B cell (primary cell): ENCODE measurements at places on chromosomes 3 and 15.

GRCh38 chr3:67647390-67647878 is 7.0 kb downstream of the SUCLG2 start:
- DNase-seq = no peak

- no peak for DNase-seq
These were observed 76.1 kb upstream of the ATP11B start for GRCh38 chr3:182717216-182717615.

- DNase-seq = no peak
These were observed 130.5 kb downstream of the KLF13 start for GRCh38 chr15:31457161-31457560.

DNA sequence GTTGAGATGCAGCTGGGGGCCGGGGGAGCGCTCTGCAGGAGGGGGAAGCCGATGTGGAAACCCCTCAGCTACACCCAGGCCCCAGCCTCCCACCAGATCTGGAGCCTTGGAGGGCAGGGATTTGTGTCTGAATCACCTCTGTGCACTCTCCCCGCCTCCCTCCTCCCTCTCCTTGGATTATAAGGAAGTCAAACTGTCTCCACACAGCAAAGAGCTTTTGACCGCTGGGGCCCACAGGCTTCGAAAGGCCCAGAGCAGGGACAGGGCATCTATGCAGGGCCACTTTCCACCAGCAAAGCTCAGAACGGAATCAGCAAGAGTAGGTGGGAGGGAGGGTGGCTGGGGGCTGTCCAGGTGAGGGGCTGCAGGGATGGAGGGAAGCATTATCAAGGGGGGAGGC is 68.9 kb downstream of the IQSEC1 start:
- no peak for DNase-seq

DNA sequence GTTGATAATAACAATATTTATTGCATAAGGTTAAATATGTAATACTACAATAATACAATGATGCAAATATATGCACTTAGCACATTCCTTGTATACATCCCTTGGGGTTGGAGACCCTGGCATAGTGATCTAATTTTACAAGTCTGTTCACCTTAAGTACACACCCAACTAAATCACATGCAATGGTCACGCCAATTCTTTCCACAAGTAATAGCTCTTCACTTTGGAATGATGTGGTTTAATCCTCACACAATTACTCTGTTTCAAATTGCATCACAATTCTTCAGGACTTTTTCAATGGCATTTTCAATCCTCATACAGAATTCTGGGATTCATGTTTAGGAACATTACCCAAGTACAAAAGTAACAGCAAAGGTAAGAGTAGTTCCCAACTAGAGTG is 27.3 kb upstream of the SPRED1 start:
- no peak for DNase-seq
